ENCODE measurements at places on chromosomes 13 and 19.

DNA sequence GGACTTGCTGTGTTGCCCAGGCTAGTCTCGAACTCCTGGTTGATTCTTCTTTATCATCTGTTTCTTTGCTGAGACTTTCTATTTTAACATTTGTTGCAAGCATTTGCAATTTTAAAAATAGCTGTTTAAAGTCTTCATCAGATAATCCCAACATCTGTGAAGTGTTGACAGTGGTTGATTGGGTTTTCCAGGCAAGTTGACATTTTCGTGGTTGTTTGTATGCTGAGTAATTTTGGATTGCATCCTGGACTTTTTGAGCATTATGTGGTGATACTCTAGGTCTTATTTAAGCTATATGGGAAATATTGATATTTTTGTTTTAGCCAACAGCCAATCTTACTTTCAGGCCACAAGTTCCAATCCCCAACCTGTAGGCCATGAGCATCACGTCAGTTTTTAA lies 25.1 kb downstream of the AP1M1 start:
- no peak for DNase-seq

- DNase-seq = no peak
Measured at GRCh38 chr19:54299126-54299498, 13.9 kb downstream of the LILRA5 start.

- DNase-seq = no peak
Measured at GRCh38 chr13:73872397-73872796, 261.8 kb downstream of the KLF12 start.

DNA sequence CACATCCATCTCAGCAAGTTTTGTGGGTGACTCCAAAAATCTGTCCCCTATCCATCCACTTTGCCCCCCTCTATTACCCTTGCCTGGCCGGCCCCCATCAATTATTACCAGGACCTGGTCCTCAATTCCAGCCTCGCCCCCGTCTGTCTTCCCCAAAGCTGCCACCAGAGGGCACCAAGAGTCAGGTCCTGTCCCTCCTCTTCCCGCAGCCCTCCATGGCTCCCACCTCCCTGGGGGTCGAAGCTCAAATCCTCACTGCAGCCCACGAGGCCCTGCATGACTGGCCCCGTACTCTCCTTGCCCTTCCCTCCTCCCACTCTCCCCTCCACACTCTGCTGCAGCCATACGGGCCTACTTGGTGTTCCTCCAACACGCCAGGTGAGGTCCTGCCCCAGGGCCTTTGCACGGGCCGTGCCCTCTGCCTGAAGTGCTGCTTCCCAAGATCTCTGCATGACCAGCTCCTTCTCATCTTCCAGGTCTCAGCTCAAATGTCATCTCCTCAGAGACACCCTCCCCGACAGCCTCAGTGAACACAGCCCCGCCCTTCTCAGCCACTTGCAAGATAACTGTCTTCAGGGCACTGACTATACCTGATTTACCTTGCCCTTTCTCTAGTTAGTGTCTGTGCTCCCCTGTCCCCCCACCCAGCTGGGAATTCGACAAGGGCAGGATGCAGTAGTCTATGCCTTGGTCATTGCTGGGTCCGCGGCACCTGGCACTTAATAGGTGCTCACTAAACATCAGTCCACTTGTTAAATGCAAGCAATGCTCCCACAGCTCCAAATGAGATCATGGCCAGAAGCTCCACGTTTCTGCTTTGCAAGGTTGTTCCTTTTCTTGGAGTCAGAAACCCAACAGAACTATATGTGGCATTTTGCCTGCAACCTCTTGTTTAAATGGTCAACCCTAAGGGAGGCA lies 16.8 kb upstream of the SEMA6B start:
- peak; percentile 56 for DNase-seq

- no peak for DNase-seq
Measured at GRCh38 chr13:21657538-21657937, 13.3 kb upstream of the FGF9 start.

DNA sequence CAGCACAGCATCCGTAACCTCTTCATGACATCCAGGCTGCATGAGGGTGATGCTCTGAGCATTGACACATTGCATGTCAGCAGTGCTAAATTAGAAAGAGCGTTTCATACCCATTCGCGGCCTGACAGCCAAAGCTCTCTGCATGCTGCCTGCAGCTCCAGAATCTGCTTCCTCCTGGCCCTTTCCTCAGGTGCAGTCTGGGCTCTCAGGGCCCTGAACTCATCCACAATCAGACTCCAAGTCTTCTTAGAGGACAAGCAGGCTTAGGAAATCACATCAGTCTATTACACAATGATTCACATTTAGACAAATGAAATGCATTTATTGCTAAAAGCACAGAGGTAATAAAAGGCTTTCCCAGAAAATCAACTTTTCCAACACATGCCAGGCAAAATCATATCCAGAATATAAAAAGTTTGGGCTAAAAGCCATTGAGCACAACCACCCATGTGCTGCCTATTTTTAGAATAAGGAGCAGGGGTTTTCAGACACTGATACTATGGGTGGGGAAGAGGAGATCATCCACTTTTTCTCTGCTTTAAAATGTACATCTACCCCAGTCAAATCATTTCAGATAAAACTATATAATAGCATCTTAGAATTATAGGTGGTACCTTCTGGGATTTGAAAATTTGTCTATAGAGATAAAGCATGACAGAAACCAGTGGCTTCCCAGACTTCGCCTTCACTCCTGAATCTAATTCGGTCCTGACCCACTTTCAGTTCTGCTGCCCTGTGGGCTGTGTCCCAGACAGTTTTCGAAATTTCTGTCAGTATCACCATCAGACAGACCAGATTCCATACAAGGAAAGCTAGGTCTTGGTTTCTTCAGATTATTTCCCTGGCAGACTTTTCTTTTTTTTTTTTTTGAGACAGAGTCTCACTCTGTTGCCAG lies 109.3 kb downstream of the COL4A2 start:
- no peak for DNase-seq

- DNase-seq = no peak
Measured at GRCh38 chr13:59734393-59734792, 429.3 kb downstream of the DIAPH3 start.

DNA sequence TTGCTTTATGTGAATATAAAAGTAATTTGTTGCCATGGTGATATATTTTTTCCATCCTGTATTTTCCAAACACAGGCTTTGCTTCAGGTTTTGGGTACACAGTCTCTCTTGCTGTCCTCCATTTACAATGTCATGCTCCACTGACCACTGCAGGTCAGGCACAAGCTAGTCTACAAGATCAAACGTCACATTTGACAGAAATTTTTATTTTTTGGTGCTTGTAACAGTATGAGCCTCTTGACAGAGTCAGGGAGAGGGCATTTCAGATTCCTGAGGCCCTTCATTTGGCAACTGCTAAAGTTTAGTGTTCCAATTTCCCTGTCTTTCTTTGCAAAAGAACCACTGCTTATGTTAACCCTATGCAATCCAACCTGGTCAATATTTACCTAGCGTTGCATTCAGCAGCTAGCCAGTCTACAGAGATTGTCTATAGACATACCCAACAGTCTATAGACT lies 175.0 kb downstream of the RFC3 start:
- no peak for DNase-seq

- no peak for DNase-seq
Measured at GRCh38 chr13:111130116-111130508, 15.0 kb downstream of the ARHGEF7 start.

DNA sequence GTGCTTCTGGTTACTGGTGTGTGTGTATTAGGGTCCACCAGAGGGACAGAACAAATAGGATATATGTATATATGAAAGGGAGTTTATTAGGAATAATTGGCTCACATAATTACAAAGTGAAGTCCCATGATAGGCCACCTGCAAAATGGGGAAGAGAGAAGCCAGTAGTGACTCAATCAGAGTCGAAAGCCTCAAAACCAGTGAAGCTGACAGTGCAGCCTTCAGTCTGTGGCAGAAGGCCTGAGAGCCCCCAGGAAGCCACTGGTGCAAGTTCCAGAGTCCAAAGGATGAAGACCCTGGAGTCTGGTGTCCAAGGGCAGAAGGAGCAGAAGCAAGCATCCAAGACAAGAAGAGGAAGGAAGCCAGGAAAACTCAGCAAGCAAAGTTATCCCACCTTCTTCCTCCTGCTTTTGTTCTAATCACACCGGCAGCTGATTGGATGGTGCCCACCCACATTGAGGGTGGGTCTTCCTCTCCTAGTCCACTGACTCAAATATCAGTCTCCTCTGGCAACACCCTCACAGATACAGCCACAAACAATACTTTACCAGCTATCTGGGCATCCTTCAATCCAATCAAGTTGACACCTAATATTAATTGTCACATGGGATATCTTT lies 21.7 kb upstream of the SCEL start:
- no peak for DNase-seq

GRCh38 chr19:51594774-51595109 lies 23.7 kb downstream of the ZNF175 start:
- DNase-seq = no peak

DNA sequence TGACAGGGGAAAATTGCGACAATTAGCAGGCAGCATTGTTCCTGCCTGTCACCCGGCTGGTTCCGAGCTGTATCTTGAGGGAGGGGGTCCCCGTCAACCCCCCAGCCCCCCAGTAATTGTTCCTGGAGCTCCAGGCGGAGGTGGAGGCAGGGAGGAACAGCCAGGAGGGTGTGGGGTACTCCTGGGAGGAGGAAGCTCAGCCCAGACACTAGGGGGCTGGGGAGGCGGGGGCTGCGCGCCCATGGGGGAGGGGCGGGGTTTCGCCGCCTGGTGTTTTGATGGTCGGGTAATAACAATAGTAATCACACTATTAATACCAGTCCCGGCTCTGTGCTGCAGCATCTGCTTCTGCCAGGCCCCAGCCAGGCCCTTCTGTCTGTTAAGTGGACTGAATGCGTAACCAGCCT lies 8.6 kb downstream of the NPAS1 start:
- DNase-seq = no peak

DNA sequence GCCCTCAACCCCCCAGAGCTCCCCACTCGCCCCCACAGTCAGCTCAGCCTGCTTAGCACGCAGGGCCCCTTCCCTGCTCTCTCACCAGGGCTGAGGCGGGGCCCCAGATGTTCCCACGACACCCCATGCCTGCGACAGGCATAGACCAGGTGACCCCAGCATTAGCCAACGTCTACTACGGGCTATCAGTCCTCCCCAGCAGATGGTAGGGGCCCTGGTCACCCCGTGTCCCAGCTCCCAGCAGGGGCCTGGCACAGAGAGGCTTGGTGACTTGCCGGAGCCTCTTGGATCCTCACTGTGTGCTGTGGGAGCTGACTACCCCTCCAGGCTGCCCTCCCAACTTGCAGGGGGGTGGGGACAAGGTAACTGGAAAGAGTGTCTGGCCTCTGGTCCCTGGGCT lies 80.6 kb downstream of the KDM4B start:
- DNase-seq = no peak

GRCh38 chr19:12015015-12015752 lies 20.3 kb downstream of the ZNF433 start:
- DNase-seq = no peak

DNA sequence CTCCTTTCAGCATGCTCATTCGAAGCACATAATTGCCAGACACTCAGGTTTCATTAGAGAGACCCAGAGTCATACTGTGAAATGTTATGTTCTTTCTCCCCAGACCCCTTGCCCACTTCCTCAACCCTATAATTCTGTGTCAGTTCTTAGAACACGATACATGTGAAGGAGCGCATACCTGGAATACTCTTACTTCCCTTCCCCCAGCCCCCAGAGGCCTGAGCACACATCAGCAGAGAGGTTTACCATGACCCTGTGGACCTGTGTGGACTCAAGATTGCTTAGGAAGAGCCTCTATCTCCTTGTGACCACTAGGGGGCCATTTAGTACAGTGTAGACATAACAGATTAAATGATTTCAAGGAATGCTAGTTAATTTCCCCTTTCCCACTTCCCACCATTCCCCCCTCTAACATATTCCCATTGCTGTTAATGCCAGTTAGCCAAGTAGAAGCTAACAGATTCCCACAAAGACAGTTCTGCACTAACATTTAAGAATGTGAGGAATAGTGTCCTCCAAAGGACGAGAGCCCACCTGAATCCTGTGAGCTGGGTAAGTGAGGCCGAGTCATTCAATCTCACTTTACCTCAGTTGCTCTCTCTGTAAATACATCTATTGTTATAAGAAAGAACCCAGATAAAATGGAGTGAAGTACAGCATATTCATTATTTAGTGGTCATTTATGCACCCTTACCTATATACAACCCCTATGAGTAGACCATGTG lies 154.2 kb upstream of the MAB21L1 start:
- no peak for DNase-seq

DNA sequence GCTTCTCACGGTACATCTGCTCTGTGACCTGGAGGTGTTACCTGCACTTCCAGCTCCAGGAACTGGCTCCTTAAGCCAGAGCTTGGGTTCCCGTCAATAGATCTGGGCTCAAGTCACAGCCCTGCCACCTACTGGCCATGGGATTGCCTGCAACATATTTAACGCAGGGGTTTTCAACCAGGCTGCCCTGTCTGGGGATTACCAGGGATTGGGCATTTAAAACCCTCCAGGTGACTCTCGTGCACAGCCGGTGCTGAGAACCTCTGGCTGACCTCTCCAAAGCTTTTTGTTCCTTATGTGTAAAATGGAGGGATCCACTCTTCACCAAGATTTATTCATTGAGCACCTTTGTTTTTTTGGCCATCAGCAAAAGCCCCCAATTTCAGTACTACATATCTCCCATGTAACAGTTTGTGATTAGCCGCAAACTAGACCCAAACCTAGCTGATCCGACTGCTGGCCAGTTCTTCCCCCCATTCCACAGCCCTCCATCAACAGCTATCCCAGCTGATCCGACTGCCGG lies 76.6 kb upstream of the STK24 start:
- DNase-seq = peak; percentile 62

DNA sequence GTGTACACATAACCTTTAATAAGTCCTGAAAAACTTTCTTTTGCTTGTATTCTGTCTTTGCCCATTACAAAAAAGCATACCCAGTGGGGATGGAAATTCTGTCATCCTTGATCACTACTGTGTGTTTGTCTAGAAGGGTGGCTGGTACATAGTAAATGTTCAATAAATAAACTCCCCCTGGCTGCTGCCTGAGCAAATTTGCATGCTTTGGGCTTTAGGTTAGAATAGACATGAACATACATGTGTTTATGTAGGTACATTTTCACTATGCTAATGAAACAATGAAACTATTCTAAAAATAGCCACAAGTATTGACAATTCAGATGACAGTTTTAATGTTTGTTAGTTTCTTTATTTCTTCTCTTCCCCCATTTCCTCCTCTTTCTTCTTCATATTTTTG lies 36.1 kb downstream of the TNFSF13B start:
- DNase-seq = no peak

GRCh38 chr13:108572782-108573211 lies 56.6 kb upstream of the MYO16 start:
- no peak for DNase-seq

DNA sequence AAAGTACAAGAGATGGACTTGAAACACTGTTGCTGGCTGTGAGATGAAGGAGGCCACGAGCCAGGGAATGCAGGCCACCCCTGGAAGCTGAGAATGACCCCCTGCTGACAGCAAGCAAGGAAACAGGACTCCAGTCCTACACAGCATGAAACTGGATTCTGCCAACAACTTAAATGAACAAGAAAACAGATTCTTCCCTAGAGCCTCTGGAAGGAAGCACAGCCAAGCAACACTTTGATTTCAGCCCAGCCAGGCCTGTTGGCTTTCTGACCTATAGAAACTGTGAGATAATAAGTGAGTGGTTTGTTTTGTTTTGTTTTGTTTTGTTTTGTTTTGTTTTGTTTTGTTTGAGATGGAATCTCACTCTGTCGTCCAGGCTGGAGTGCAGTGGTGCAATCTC lies 105.3 kb upstream of the CACNA1A start:
- no peak for DNase-seq
